CD4-positive, alpha-beta T cell (primary cell): ENCODE measurements at places on chromosomes 5 and 9. TPM values are rescaled to one million over a fixed set of nuclear protein-coding genes. Genes with fewer than 3 reads are reported as not detected.

DNA sequence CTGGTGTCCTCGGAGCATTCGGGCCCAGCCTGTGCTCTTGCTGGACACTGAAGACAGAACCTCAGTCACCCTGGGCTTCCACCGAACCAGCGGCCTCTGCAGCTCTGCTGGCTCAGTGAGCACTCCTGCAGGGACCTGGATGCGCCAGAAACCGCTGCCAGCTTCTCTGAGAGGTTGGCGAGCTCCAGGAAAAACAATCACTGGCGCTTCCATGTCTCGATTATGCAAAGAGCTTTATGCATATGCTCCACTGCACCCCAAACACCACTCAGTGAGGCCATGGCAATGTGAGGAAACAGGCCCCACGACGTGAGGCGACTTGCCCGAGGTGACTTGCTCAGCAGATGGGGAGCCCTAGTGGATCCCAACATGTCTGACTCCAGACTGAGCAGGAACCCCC lies 11.0 kb downstream of the PRDM12 start:
- no peak overlapping the region for H3K27ac ChIP-seq
- no peak overlapping the region for H3K4me3 ChIP-seq
- DNase-seq = no peak
- no peaks in the 10 kb centered on the region for H3K36me3 ChIP-seq
- no peaks in the 10 kb centered on the region for H3K4me1 ChIP-seq
- peaks cover 6% of the 10 kb centered on the region for H3K27me3 ChIP-seq

DNA sequence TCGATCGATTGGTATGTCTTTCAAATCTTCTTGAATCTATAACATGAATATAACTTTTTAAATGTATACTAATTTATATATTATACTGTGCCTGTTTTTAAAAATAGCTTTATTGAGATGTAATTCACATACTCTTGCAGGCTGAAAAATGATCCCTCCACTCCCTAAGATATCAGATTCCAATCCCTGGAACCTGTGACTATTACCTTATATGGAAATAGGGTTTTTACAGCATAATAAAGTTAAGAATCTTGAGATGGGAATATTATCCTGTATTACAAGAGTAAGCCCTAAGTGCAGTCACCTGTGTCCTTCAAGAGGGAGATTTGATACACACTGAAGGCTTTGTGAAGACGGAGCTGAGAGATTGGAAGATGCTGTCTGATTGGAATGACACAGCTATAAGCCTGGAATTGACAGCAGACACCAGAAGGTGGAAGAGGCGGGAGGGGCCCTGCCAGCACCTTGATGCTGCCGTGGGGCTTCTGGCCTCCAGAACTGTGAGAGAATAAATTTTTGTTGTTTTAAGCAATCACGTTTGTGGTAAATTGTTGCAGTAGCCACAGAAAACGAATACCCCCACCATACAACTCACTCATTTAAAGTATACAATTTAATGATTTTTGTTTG lies 161.3 kb downstream of the RMI1 start:
- no peak overlapping the region for H3K27ac ChIP-seq
- peaks cover 44% of the 10 kb centered on the region for H3K27me3 ChIP-seq
- no peak overlapping the region for H3K4me3 ChIP-seq

GRCh38 chr5:74051076-74051475 lies 425.1 kb downstream of the ARHGEF28 start:
- H3K4me1 ChIP-seq = no peaks in the 10 kb centered on the region
- no peak overlapping the region for H3K4me3 ChIP-seq
- DNase-seq = no peak

GRCh38 chr9:95268681-95269080 lies 48.8 kb downstream of the FANCC start:
- no peak overlapping the region for H3K27ac ChIP-seq
- peaks cover 2% of the 10 kb centered on the region for H3K4me1 ChIP-seq
- no peaks in the 10 kb centered on the region for H3K27me3 ChIP-seq
- DNase-seq = no peak
- no peak overlapping the region for H3K4me3 ChIP-seq
- H3K36me3 ChIP-seq = no peaks in the 10 kb centered on the region

GRCh38 chr5:159890141-159890540 lies 26.1 kb upstream of the ADRA1B start:
- H3K4me3 ChIP-seq = no peak overlapping the region
- DNase-seq = no peak
- no peaks in the 10 kb centered on the region for H3K4me1 ChIP-seq
- H3K27me3 ChIP-seq = no peaks in the 10 kb centered on the region
- H3K36me3 ChIP-seq = no peaks in the 10 kb centered on the region
- no peak overlapping the region for H3K27ac ChIP-seq

GRCh38 chr5:111602817-111603445 lies 90.6 kb upstream of the STARD4 start:
- H3K27ac ChIP-seq = no peak overlapping the region
- DNase-seq = no peak
- H3K4me1 ChIP-seq = no peaks in the 10 kb centered on the region
- H3K4me3 ChIP-seq = no peak overlapping the region
- H3K27me3 ChIP-seq = no peaks in the 10 kb centered on the region

DNA sequence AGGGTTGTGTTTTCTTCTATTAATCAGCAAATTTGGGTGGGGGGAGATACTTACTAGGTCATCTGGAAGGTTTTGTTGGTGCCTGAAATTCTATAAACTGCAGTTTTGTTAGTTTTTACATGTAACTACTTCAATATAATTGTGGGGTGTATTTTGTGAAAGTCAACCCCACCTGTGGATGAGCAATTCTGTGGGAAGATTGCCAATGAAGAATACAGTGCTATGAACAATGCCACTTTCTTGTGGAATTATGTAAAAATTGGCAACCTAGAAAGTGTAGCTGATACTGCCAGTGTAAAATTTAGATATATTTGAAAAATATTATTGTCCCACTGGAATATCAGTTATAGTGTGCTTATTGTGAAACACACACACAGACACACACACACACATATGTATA lies 80.7 kb downstream of the VCAN start:
- H3K4me1 ChIP-seq = no peaks in the 10 kb centered on the region
- no peak overlapping the region for H3K27ac ChIP-seq

- H3K4me1 ChIP-seq = no peaks in the 10 kb centered on the region
- no peaks in the 10 kb centered on the region for H3K27me3 ChIP-seq
- H3K4me3 ChIP-seq = no peak overlapping the region
- H3K36me3 ChIP-seq = no peaks in the 10 kb centered on the region
Measured at GRCh38 chr5:123964884-123965283, 452.9 kb downstream of the CSNK1G3 start.

GRCh38 chr5:102893942-102894341 lies 138.8 kb downstream of the PAM start:
- H3K36me3 ChIP-seq = no peaks in the 10 kb centered on the region
- no peaks in the 10 kb centered on the region for H3K27me3 ChIP-seq
- H3K4me3 ChIP-seq = no peak overlapping the region
- no peak overlapping the region for H3K27ac ChIP-seq

DNA sequence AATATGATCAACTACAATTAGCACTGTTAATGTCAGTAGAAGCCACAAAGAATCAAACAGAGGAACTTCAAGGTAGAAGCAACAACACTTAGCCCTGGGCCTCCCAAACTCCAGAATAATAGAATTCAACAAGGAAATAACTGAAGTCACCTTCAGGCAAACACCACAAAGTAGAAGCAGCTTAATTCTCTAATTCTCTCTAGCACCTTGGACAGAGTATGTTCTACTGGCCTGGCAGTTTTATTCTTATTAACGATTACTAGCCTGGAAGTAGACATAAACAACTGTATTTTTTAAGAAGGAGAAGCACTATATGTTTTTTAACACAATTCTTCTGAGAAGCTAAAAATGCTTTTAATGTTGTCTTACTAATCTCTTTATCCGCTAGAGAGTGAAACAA lies 911.9 kb downstream of the DTWD2 start:
- no peak for DNase-seq
- no peaks in the 10 kb centered on the region for H3K36me3 ChIP-seq
- no peaks in the 10 kb centered on the region for H3K4me1 ChIP-seq

DNA sequence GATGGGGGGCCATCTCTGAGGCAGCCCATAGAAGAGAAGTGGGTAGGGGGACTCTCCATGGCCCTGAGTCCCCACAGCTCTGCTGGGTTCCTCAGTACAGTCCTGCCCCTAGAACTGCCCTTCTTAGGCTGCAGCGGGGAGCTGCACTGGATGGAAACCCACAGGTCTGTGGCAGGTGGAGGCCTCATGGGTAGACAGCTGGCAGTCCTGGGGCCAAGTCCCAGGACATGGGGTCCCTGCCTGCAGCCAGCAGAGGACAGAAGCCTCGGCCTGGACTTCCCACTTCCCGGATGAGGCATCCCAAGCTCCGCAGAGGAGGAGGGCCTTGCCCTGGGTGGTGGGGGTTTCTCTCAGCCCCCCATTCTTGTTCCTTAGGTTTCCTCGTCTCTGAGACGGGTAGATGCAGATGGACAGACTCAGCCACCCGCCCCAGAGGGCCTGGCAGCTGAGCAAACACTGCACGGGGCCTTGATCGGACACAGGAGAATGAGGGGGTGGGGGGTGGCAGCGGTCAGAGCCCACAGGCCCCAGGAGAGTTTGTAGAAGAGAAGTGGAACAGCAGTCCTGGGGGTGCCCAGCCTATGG lies 153.8 kb downstream of the C9orf50 start:
- DNase-seq = no peak
- H3K27me3 ChIP-seq = no peaks in the 10 kb centered on the region
- H3K4me3 ChIP-seq = no peak overlapping the region
- no peaks in the 10 kb centered on the region for H3K36me3 ChIP-seq

DNA sequence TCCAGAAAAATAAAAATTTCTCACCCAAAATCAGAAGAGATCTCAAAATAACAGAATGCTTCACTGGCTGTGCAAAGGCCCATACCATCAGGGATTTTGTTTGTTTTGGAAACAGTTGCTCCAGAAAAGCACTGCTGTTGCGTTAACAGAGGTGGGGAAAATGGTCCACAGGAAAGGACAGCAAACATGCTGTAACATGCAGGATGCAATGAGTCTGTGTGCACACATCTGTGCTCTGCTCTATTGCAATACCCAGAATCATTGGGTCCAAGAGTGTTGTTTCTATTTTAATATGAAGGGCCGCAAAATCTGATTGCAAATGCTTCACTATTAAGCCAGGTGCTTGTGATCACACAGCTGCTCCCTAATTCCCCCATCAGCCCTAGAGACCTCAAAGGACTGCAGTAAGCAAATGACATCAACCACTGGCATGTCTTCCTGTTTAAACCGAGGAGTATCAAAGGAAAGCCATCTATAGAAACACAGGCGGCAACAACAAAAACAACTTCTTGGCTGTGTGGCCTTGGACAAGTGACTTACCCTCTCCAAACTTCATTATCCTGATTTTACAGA lies 141.0 kb downstream of the DCP2 start:
- H3K27me3 ChIP-seq = no peaks in the 10 kb centered on the region
- no peak overlapping the region for H3K4me3 ChIP-seq
- no peaks in the 10 kb centered on the region for H3K4me1 ChIP-seq
- DNase-seq = no peak
- no peak overlapping the region for H3K27ac ChIP-seq
- no peaks in the 10 kb centered on the region for H3K36me3 ChIP-seq

GRCh38 chr5:140671472-140672125 lies 1.8 kb downstream of the DND1 start:
- no peak overlapping the region for H3K4me3 ChIP-seq
- no peak overlapping the region for H3K27ac ChIP-seq
- peaks cover 81% of the 10 kb centered on the region for H3K36me3 ChIP-seq

DNA sequence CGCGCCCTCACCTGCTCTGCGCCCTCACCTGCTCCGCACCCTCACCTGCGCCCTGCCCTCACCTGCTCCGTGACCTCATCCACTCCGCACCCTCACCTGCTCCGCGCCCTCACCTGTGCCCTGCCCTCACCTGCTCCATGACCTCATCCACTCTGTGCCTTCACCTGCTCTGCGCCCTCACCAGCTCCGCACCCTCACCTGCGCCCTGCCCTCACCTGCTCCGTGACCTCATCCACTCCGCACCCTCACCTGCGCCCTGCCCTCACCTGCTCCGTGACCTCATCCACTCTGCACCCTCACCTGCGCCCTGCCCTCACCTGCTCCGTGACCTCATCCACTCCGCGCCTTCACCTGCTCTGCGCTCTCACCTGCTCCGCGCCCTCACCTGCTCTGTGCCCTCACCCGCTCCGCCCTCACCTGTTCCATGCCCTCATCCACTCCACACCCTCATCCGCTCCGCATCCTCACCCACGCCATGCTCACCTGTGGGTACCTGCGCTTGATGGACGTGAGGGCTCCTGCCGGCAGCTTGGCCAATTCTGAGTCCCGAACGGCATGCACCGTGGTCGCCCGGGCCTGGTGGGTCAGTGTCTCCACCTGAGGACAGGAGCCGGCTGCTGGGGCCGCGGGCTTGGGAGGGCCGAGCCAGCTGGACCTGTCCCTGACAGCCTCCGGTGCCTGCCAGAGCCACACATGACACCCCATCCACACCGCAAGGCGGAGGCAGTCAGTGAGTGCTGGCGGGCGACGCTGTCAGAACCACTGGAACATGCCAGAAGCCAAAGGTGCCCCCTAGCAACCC lies 35.6 kb upstream of the NSMF start:
- DNase-seq = no peak
- no peaks in the 10 kb centered on the region for H3K27me3 ChIP-seq
- H3K27ac ChIP-seq = no peak overlapping the region
- no peak overlapping the region for H3K4me3 ChIP-seq

DNA sequence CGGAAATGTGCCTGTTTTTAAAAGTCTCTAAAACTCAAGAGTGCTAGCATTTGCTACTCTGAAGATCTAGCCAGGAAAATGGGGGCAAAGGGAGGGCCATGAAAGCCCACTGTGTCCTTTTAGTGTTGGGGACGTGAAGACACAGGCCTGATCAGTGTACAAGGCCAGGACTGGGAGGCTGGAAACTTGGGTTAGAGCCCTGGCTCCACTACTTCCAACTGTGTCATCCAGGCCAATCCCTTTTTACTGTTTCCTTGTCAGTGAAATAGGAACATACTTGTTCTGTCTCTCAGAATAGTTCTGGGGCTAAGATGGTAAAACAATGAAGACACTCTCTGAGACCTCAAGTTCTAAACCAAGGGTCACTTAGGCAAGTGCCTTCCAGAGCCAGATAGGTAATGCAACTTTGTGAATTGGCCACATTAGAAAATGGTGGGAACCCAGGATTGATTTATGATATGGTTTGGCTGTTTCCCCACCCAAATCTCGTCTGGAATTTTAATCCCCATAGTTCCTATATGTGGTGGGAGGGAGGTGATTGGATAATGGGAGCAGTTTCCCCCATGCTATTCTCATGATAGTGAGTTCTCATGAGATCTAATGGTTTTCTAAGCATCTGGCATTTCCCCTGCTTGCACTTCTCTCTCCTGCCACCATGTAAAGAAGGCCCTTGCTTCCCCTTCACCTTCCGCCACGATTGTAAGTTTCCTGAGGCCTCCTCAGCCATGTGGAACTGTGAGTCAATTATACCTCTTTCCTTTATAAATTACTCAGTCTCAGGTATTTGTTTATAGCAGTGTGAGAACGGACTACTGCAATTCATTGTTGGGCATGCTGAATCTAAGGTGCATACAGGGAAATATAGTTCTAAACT lies 30.4 kb upstream of the B4GALT1 start:
- H3K4me3 ChIP-seq = no peak overlapping the region
- H3K4me1 ChIP-seq = peaks cover 5% of the 10 kb centered on the region
- no peak for DNase-seq
- H3K27me3 ChIP-seq = no peaks in the 10 kb centered on the region
- H3K36me3 ChIP-seq = no peaks in the 10 kb centered on the region

GRCh38 chr9:116087751-116088194 lies 65.8 kb upstream of the PAPPA start:
- H3K4me1 ChIP-seq = no peaks in the 10 kb centered on the region
- H3K36me3 ChIP-seq = no peaks in the 10 kb centered on the region
- no peak overlapping the region for H3K4me3 ChIP-seq
- no peak for DNase-seq
- H3K27me3 ChIP-seq = no peaks in the 10 kb centered on the region
- H3K27ac ChIP-seq = no peak overlapping the region

The CATSPER3 gene
- total RNA-seq = not detected

The S100Z gene
- 0.47 TPM for total RNA-seq

The IRX2 gene
- total RNA-seq = not detected

The BTNL8 gene
- total RNA-seq = not detected

The PCDHGB2 gene
- 0.19 TPM for total RNA-seq

The SPZ1 gene
- total RNA-seq = not detected

The TAF11L3 gene
- total RNA-seq = not detected

The ANKRD20A1 gene
- total RNA-seq = not detected
